ENCODE measurements at places on chromosomes 6 and 20.

- no peak for DNase-seq
Observed at GRCh38 chr20:42532831-42533230, 656.9 kb downstream of the PTPRT start.

- peak; percentile 44 for DNase-seq
Observed at GRCh38 chr20:10218536-10219451, at the start of gene SNAP25. SNAP25 (plus strand) TSS chr20:10218830; CDS start chr20:10275492, 56,662 bp downstream.

DNA sequence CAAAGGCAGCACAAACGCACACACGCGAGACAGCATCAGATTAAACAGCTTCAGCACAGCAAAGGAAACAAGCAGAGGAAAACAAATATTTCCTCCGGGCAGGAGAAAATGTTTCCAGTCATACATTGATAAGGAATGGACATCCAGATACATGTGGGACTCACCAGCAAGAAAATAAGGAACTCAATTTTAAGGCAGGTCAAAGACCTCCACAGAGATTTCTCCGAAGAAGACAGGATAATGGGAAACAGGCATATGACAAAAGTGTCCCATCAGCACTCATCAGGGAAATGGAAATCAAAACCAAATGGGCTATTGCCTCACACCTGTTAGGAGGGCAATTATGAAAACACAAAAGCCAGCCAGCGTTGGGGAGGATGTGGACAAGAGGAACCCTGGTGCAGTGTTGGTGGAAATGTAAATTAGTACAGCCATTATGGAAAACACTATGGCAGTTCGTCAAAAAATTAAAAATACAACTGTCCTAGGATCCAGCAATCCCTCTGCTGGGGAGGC is 9.7 kb upstream of the SLCO4A1 start:
- DNase-seq, result no peak

GRCh38 chr6:156273065-156273711 is 504.0 kb upstream of the ARID1B start:
- no peak for DNase-seq

DNA sequence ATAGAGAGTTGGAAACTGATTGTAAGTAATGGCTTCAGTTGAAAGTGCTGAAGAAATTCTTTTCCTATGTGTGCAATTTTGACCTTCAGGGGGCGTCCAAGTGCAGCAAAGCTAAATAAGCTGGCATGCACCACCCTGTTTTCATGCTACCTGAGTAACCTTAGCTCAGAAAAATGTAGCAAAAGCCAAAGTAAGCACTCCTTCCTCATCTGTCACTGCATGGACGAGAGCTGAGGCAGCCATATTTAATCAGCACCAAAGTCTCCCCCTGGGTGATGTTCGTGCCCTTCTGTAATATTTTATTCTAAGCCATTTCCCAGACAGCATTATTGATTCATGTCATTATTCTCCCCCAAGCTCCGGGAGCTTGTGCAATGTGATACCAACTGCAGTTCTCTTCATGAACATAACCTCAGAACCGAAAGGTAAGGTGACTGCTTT is 123.1 kb downstream of the RPS12 start:
- no peak for DNase-seq
